ENCODE measurements at places on chromosomes 11 and 22. TPM values are rescaled to one million over a fixed set of nuclear protein-coding genes. Genes with fewer than 3 reads are reported as not detected.

GRCh38 chr11:34633990-34634693 lies 13.2 kb downstream of the EHF start:
- no peak overlapping the region for H3K4me3 ChIP-seq
- DNase-seq: no peak
- peaks cover 13% of the 10 kb centered on the region for H3K4me1 ChIP-seq
- H3K27me3 ChIP-seq: no peaks in the 10 kb centered on the region

GRCh38 chr11:72864702-72865655 lies 50.8 kb downstream of the ATG16L2 start:
- no peaks in the 10 kb centered on the region for H3K27me3 ChIP-seq
- no peak overlapping the region for H3K4me3 ChIP-seq
- H3K36me3 ChIP-seq: no peaks in the 10 kb centered on the region
- DNase-seq: no peak

DNA sequence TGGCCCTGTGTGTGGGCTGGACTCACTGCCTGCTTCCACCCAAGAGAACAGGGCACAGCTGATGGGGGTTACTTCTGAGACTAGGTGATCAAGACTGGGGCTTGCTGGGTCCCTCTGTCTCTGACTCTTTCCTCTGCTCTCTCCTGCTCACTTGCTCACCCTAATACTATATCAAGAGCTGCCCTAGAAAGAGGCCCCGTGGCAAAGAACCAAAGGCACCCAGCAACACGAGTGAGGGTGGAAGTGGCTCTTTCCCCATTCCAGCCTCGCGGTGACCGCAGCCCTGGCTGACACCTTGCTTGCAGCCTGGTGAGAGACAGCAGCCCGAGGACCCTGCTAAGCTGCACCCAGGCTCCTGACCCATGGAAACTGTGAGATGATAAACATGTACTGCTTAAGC lies 20.7 kb upstream of the NFAM1 start:
- H3K4me1 ChIP-seq: no peaks in the 10 kb centered on the region
- no peaks in the 10 kb centered on the region for H3K36me3 ChIP-seq
- DNase-seq: no peak
- H3K27me3 ChIP-seq: peaks cover 5% of the 10 kb centered on the region
- no peak overlapping the region for H3K27ac ChIP-seq

DNA sequence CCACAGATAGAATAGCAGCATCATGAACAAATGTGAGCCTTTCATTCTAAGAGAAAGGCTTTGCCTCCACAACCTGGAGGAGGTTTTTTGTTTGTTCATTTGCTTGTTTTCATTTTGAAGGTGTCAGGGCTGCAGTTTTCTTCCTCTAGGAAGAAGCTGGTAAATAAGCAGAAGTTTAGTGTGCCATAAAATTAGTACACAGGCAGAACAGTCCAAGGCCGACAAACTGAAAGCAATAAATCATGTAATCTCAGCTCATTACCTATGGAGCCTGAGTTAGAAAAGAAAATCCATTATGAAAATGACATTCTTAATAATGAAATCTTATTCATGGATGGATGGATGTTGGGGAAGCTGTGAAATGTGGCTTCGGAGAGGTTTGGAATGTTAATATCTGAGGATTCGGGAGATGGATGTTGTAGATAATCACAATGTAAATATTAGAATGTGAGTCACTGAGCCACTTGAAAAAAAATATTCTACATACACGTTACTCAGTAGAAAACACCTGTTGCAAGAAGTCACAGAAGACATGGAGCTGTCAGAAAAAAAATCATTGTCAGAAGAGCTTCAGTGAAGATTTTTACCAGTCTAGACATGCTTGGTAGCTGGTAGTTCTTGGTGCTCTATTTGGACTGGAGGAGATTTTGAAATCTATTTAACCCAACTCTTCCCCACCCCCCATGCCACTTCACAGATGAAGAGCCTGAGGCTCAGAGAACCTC lies 15.0 kb upstream of the ZDHHC13 start:
- no peak overlapping the region for H3K4me3 ChIP-seq
- H3K27ac ChIP-seq: no peak overlapping the region
- DNase-seq: no peak
- no peaks in the 10 kb centered on the region for H3K27me3 ChIP-seq

GRCh38 chr22:49713003-49713402 lies 114.7 kb downstream of the BRD1 start:
- peaks cover 20% of the 10 kb centered on the region for H3K27me3 ChIP-seq
- no peak overlapping the region for H3K4me3 ChIP-seq
- no peaks in the 10 kb centered on the region for H3K4me1 ChIP-seq
- no peaks in the 10 kb centered on the region for H3K36me3 ChIP-seq
- no peak for DNase-seq

GRCh38 chr11:94150704-94151685 lies 22.4 kb downstream of the PANX1 start:
- no peaks in the 10 kb centered on the region for H3K27me3 ChIP-seq
- H3K4me1 ChIP-seq: peaks cover 6% of the 10 kb centered on the region
- H3K27ac ChIP-seq: no peak overlapping the region
- H3K4me3 ChIP-seq: no peak overlapping the region
- no peaks in the 10 kb centered on the region for H3K36me3 ChIP-seq

GRCh38 chr11:128308794-128309193 lies 278.6 kb downstream of the ETS1 start:
- no peaks in the 10 kb centered on the region for H3K4me1 ChIP-seq
- no peaks in the 10 kb centered on the region for H3K27me3 ChIP-seq
- H3K27ac ChIP-seq: no peak overlapping the region
- no peak for DNase-seq

DNA sequence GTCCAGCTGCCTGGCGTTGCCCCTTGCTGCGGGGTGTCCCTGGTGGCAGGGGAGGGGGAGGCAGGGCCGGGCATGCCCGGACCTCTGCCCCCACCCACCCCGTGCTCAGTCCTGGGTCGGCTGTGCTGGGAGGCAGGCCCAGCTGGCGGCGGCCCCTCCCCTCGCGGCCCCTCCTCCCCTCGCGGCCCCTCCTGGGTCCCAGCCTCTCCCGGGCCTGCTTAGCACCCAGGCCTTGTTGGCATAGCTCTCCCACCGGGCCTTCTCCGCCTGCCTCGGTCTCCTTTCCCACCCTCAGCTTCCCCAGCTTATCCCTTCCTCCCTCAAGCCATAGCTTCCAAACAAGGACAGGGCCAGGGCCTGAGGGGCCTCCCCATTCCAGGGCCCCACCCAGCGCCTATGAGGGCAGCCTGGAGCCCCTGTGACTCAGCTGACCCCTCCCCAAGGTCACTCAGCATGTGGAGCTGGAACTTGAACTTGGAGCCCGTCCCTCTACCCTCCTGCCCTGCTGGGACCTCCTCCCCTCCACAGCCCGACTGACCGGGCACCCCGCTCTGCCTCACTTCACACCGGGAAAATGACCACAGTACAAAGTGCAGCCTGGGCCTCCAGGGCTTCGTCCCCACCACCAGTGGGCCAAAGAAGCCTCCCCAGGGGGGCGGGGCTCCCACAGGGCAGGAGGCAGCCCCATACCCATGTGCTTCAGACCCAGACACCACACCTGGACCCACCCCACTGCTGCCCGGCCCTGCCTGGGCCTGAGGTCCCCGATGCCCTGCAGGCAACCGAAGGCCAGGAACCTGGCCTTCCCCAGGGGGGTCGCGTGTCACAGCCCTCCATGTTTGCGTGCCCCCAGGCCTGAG lies 1.2 kb downstream of the EPS8L2 start:
- no peak for DNase-seq
- no peak overlapping the region for H3K27ac ChIP-seq
- H3K27me3 ChIP-seq: no peaks in the 10 kb centered on the region

- H3K27me3 ChIP-seq: no peaks in the 10 kb centered on the region
- DNase-seq: no peak
- H3K4me3 ChIP-seq: no peak overlapping the region
- peaks cover 13% of the 10 kb centered on the region for H3K36me3 ChIP-seq
- peaks cover 38% of the 10 kb centered on the region for H3K4me1 ChIP-seq
Observed at GRCh38 chr11:12163181-12163941, 53.0 kb downstream of the MICAL2 start.

DNA sequence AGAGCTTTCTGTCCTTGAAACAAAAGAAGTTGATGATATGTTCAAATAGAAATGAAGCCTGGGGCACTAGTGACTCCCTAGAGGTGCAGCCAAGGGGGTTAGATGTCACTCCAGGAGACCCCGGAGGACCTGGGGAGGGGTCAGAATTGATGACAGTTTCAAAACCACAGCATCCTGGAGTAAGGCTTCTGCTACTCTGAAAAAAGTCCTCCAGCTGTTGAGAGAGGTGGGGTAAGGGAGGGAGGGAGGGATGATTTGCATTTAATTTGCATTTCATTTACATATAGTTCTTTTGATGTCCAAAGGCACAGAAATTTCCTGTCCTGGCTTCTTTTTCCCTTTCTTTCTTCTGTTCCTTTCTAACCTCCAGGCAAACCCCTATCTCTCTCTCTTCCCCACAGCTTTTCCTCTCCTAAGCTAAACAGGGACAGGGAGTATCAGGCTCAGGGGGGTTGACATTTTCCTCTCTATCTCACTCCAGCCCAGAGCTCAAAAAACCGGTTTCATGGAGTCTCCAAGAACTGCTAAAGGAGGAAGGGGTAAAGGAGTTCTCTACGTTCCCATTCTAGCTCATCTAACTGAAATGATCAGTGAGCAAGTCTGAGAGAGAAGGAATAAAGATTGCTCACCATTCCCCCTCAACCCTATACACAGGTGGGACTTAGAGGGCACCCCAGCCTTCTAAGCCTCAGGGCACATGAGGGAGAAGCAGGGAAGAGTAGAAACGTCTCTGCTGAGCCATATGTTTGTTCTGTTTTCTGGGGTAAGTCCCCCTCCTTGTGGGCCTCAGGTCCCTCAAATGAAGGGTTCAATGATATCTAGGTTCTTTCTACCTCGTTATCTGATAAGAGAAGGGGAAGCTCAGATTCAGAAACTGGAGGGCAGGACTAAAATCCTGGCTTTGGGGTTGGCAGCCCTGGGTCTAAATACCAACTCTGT lies 3.5 kb upstream of the POU2F3 start:
- no peaks in the 10 kb centered on the region for H3K4me1 ChIP-seq
- no peaks in the 10 kb centered on the region for H3K36me3 ChIP-seq
- H3K4me3 ChIP-seq: no peak overlapping the region
- H3K27ac ChIP-seq: no peak overlapping the region

- H3K4me1 ChIP-seq: peaks cover 6% of the 10 kb centered on the region
- no peak for DNase-seq
- H3K36me3 ChIP-seq: no peaks in the 10 kb centered on the region
Observed at GRCh38 chr22:19149991-19150390, at the start of gene GSC2. GSC2 (minus strand) TSS chr22:19150292; CDS start chr22:19150283, 9 bp downstream.

- peaks cover 13% of the 10 kb centered on the region for H3K4me1 ChIP-seq
- no peaks in the 10 kb centered on the region for H3K36me3 ChIP-seq
- H3K27me3 ChIP-seq: no peaks in the 10 kb centered on the region
- H3K4me3 ChIP-seq: no peak overlapping the region
- peak overlapping the region; percentile 30 for H3K27ac ChIP-seq
Observed at GRCh38 chr22:30304495-30305244, 15.4 kb upstream of the CASTOR1 start.

- no peaks in the 10 kb centered on the region for H3K36me3 ChIP-seq
- H3K27me3 ChIP-seq: no peaks in the 10 kb centered on the region
- no peak overlapping the region for H3K4me3 ChIP-seq
- DNase-seq: no peak
- no peaks in the 10 kb centered on the region for H3K4me1 ChIP-seq
- H3K27ac ChIP-seq: no peak overlapping the region
Observed at GRCh38 chr11:115544422-115544948, 40.3 kb upstream of the CADM1 start.

DNA sequence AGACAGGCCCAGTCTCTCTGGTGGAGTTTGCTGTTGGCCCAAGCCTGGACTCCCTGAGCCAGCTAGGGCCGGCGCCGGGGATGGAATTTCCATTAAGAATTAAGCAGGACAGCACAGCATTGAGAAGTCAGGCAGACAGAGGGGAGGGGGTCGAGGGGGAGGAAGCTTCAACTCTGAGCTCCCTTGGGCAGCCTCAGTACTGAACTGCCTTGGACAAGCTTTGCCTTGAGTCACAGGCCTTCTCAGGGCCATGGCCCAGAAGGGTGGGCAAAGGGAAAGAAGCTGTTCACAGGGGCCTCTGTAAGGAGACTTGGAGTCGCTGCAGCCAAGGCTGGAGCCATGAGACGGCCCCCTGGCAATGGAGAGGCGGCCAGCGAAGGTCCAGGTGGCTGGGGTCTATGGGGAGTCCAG lies 2.6 kb upstream of the INSC start:
- H3K27ac ChIP-seq: no peak overlapping the region
- H3K36me3 ChIP-seq: no peaks in the 10 kb centered on the region
- no peak for DNase-seq

DNA sequence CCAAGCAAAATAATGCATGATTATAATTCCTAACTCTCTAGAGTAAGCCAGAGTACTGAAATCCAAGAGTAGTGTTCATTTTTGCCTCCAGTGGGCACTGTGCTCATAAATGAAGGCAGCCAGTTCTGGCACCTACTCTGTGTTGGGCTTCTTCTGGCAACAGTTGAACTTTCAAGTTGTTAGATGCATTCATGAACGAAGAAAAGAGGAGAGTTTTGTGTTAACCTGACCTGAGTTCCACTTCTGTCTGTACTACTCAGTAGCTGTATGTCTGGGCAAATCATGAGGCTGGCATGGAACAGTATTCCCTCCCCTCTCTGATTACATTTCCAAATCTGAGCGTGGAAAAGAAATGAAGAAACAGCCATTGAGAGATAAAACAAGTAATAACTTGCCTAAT lies 20.3 kb upstream of the TENM4 start:
- no peak overlapping the region for H3K27ac ChIP-seq
- H3K4me3 ChIP-seq: no peak overlapping the region
- no peaks in the 10 kb centered on the region for H3K4me1 ChIP-seq
- no peaks in the 10 kb centered on the region for H3K27me3 ChIP-seq
- no peak for DNase-seq

- no peak overlapping the region for H3K4me3 ChIP-seq
- no peaks in the 10 kb centered on the region for H3K36me3 ChIP-seq
- no peak overlapping the region for H3K27ac ChIP-seq
- no peak for DNase-seq
Observed at GRCh38 chr11:109547356-109548027, 125.5 kb downstream of the C11orf87 start.

DNA sequence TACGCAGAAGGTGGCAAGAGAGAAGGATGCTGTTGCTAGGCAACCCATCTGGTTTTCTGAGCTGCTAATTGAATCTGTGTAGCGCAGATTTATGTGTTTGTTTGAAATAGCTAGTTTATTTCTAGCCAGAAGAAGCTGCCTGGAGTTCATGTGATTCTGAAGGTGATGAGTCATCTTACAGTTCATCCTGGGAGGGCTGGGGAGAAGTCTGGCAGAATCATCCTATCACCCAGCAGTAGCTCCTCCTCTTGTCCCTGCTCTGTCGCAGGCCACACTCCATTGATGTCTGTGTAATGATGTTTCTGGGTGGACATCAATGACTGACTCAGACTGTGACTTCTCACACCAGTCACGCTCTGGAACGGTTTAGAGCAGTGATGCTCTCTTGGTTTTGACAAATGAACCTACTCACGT lies 4.8 kb upstream of the FBXO7 start:
- no peak overlapping the region for H3K4me3 ChIP-seq
- H3K36me3 ChIP-seq: no peaks in the 10 kb centered on the region
- no peak for DNase-seq
- peaks cover 7% of the 10 kb centered on the region for H3K4me1 ChIP-seq

Gene RFPL3
- not detected for total RNA-seq

Gene TEX12
- total RNA-seq: not detected

Gene MUC5AC
- total RNA-seq: not detected

Data from psoas muscle (tissue), 8 donors.